AG08396 (cell line): ENCODE measurements at places on chromosomes 3 and 15.

DNA sequence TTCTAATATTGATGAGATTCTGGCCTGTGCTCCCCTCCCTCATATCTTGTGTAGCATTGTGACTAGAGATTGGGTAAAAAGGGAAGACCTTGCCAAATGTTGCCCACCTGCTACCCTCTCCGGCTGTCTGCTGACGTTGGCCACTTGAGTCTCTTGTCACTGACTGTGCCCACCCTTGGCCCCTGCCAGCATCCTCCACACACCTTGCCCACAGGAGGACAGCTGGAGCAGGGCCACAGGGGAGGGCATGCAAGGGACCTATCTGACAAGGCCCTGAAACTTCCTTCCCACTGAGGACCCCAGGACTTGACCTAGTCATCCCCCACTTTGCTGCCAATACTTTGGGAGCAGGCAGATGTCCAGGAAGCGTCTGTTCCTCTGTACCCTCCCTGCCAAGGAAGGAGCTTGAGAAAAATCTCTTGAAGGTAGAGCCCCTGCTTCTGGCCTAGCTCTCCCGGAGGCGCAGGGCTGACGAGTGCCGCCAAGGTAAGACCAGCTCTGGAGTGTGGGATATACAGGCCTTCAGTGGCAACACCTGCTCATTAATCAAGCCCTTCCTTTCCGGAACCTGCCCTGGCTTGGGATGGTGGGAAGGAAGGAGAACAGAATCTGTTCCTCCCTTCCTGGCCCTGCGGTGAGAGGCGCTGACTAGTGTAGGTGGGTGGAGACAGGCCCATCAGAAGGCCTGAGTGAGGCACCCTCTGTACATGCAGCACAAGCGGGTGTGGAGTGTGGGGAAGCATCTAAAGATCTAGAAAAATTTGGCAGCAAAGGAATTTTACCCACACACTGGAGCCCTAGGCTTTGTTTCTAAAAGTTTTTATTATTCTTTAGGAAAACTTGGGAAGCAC is 4.9 kb upstream of the PAK6 start:
- no peak for DNase-seq

DNA sequence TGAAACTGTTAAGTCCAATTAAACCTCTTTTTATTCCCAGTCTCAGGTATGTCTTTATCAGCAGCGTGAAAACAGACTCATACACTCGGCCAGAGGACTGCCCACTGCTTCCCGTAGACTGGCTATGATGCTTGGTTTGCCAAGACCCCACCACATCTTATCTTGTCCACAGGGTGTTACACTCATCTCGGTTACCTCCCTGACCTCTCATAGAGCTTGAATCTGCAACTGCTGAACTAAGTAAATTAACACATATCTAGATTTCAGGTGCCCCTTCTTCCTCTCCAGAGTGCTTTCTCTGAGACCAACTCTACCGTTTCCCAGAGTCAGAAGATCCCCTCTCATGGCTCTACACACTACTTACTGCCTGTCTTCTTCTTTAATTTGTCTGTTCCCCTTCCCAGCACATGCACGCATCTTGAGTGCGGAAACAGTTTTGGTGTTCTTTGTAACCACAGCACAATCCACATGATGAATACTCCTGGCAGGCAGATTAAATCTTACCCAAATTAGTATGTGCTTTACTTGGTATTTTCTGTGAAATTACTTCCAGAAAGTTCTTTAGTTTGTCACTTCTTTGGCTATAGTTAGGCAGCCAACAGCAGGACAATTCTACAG is 49.7 kb downstream of the CD200 start:
- DNase-seq: no peak

DNA sequence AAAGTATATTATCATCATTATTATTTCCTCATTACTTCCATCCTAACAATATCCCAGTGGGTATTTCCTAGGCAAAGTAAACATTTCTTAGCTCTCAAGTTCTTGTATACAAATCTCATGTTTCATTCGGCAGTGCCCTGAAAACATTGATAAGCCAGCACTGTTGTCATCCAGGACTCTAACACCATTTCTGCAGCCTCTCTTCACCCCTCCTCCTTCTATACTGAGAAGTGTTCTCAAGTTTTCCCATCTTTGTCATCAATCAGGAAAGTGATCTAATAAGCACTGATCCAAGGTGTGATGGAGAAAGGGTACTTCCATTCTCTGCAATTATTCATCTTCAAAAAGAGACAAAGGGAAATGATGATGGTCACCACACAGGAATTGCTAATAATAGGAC is 168.4 kb upstream of the CCDC54 start:
- no peak for DNase-seq

- peak; percentile 21 for DNase-seq
These were observed 6.3 kb downstream of the BNC1 start for GRCh38 chr15:83278191-83278590.
